ENCODE measurements at places on chromosomes 13 and 19.

DNA sequence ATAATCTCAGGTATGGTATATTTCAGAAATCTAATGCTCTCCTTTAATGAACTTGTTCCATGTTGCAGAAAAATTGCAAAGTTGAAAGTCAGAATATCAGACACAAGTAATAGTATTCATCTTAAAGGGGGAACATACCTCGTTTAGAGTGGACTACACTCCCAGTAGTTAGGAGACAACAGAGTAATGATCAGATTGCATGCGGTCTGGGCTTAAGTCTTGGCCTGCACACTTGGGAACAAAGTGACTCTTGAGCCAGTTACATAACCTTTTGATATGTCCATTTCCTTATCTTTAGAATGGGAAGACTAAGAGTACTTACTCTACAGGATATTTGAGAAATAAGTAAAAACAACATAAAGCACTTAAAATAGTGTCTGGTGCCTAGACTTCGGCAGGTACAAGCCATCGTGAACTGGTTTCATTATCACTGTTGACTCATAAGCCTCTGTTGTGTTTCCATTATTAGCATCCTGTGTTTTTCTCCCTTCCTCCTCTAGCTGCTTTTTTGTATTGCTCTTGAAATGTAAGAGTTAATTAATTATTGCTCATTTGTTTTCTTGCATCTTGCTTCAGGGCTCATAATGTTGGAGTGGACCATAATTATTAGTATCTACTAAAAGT, 53.0 kb downstream of the DPY19L3 start:
- peak; percentile 26 for DNase-seq

DNA sequence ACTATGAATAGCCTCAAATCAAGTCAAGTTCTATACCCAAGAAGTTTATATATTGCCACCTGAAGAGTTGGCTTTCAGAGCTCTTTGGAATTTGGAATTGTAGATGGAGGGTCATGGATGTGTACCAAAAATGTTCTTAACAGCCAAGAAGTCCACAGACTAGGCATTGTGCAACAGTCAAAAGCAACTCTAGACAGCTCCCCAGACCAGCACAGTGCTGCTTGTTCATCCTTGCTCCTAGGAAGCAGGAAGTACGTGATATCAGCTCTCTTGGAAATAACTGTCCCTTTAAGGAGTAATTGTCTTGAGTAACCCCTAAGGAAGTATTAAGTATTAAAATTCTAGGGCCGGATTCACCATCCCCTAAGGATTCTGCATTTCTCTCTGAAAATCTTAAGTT, 30.7 kb upstream of the IL17D start:
- DNase-seq = no peak

DNA sequence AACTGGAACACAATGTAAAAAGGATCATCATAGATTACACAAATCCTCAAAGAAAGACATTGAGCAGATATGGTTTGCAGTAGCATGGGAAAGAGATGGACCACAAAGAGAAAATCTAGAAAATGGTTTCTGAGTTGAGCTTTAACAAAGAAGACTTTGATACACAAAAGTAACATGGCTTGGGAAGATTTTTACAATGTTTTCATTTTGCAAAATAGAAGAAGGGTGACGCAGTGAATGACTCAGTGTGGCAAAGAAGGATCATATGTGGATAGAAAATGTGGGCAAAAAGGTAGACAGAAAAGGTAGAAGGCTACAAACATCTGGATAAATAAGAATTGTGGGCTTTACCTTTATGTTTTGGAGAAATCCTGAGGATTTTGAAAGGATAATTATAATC, 1220.5 kb downstream of the PCDH17 start:
- peak; percentile 19 for DNase-seq

- DNase-seq = no peak
These were observed 121.0 kb upstream of the LSM14A start for GRCh38 chr19:34051255-34051654.

- no peak for DNase-seq
These were observed 1.1 kb upstream of the SSBP4 start for GRCh38 chr19:18418029-18418482.

DNA sequence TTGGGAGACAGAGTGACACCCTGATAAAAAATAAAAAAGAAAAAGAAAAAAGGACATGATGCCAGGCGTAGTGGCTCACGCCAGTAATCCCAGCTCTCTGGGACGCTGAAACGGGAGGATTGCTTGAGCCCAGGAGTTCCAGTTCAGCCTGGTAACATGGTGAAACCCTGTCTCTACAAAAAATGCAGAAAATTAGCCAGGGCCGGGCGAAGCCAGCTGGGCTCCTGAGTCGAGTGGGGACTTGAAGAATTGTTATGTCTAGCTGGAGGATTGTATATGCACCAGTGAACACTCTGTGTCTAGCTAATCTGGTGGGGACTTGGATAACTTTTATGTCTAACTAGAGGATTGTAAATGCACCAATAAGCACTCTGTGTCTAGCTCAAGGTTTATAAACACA, 32.3 kb downstream of the TMPRSS9 start:
- no peak for DNase-seq

DNA sequence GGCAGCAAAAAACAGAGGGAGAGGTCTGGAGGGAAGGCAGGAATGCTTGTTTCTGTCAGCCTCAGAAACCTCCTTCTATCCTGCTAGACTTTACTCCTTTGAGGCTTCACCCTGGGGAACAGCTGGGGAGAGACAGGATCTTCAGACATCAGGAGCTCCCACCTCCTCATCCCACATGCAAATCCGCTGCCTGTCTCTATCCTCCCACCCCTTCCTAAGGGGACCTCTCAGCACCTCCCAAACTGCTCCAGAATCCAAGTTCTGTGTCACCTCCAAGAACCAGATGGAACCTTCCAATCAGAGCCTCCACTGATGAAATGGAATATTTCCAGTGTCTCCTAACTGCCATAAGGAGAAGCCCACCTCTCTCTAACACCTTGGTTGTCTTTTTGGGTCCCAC, 9.7 kb upstream of the ERCC2 start:
- no peak for DNase-seq

GRCh38 chr13:23651887-23652286, 81.7 kb downstream of the TNFRSF19 start:
- DNase-seq = no peak

- DNase-seq = peak; percentile 7
These were observed 91.9 kb upstream of the TEX29 start for GRCh38 chr13:111228262-111229144.

DNA sequence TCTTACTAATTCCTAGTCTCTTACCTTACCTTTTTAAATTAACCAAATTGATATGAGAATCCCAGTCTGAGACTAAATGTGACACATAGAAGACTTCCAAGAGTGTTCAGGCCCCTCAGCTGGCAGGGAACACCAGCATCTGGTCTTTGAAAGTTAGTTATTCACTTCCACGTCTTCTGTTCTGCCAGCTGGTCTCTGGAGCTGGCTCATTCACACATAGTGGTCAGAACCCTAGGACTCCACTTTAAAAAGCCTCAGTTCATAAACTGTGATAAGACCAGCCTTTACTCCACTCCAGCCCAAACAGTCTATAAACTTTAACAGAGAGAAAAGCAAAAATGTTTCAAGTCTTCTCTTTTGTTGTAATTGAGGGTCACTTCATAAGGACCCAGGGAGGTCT, 263.0 kb downstream of the DCT start:
- no peak for DNase-seq

- peak; percentile 64 for DNase-seq
These were observed 21.6 kb upstream of the WDR88 start for GRCh38 chr19:33110137-33110910.

GRCh38 chr19:7729831-7730285, 2.1 kb downstream of the CLEC4G start:
- DNase-seq = no peak

DNA sequence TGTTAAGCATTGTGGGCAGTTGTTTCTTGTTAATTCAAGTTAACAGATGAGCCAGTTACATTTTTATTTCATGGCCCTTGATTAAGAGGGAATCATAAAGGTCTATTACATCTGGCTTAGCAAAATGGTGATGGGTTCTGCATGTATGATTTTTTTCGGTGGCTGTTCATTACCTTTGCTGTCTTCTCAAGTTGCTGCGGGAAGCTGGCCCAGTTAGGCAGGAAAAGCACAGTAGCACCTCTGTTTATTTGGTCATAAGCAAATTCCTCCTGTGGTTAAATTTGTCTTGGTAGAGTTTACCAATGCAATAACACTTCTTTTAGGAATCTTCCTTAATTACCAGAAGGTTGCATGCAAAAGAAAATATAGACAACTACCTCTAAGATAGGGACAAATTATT, 104.5 kb downstream of the FRY start:
- DNase-seq = no peak

DNA sequence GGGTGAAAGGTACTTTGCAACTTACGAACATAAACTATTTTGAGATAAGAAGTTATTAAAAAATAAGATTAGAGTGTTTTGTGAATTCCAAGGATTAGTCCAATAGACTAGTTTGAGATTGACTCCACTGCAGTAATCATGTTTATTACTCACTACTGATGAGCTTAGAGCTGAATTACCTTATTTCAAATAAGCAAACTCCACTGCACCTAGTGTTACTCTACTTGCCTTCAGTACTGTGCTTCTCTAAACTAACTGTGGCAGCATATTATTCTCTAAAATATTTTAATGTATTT, 111.7 kb downstream of the MIPEP start:
- DNase-seq = no peak

- no peak for DNase-seq
These were observed 17.9 kb downstream of the BTBD2 start for GRCh38 chr19:1997353-1998233.

- DNase-seq = no peak
These were observed 2.9 kb downstream of the C3 start for GRCh38 chr19:6717441-6717971.

DNA sequence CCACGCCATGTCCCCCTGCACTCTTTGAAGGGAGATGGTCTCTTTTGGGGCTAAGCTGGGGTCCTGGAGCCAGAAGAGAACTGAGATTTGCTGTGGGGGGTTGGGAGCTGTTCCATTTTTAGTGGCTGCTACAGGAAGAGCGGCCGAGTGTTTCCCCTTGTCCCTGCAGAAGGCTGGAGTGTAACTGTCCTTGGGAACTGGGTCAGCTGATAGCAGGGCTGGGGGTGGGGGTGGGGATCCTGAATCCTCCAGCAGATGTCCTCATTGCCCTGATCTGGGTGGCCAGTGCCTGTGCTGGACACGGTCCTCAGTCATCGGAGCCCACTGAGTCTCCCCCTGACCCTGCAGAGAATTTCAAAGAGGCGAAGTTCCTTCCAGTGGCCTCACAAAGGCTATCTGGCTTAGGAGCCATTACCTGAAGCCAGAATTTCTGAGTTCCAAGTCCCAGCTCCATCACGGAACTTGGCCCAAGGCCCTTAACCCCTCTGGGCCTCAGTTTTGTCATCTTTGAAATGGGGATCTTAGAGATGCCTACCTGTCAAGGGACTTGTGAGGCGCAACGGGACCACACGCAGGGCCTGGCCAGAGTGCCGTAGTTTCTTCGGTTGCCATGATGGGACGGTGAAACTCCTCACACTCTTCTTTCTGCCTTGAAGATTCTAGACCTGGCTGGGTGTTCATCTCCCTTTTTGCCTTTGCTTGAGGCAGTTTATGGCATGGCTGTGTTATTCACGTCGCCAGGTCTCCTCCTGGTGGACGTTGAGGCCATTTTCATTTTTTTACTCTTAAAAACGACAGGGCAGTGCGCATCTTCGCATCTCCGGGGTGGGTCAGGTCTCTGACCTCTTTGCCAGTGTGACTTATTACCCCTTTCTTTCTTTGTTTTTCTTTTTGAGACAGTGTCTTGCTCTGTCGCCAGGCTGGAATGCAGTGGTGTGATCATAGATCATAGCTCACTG, 51.9 kb downstream of the DNM2 start:
- peak; percentile 18 for DNase-seq

GRCh38 chr13:50198508-50198907, 183.3 kb downstream of the KCNRG start:
- no peak for DNase-seq

- DNase-seq = no peak
These were observed 21.6 kb downstream of the MAST3 start for GRCh38 chr19:18119013-18119716.

DNA sequence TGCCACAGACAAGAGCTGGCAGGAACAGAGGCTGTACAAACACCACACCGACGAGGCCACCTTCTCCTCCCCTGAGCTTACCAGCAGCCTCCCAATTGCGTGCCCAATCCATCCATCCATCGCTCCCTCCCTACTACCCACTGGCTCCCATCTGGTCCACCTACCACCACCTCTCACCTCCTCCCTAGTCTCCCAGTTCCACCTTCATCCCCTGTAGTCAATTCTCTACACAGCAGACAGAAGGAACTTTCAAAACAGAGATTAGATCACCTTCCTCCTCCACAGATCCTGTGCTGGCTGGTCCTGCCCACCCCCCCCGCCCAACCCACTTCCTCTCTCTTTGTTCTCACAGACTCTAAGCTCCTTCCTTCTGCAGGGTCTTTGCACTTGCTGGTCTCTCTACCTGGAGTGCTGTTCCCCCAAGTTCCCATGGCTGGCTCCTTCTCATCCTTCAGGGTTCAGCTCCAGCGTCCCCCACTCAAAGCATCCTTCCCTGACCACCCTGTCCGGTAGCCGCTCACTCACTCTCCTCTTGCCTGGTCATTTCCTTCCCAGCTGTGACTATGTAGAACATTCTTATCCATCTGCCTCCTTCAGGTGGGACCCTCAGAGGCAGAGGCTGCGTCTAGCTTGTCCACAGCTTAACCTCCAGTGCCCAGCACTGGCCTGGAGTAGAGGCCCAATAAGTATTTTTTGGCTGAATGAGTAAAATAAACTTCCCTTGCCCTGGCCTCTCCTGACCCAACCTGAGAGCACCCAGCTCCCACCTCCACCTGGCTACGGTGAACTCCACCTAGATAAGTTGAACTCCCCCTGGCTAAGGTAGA, 23.0 kb downstream of the PIN1 start:
- DNase-seq = no peak

- DNase-seq = no peak
These were observed 185.2 kb upstream of the SOX1 start for GRCh38 chr13:111881700-111882099.

DNA sequence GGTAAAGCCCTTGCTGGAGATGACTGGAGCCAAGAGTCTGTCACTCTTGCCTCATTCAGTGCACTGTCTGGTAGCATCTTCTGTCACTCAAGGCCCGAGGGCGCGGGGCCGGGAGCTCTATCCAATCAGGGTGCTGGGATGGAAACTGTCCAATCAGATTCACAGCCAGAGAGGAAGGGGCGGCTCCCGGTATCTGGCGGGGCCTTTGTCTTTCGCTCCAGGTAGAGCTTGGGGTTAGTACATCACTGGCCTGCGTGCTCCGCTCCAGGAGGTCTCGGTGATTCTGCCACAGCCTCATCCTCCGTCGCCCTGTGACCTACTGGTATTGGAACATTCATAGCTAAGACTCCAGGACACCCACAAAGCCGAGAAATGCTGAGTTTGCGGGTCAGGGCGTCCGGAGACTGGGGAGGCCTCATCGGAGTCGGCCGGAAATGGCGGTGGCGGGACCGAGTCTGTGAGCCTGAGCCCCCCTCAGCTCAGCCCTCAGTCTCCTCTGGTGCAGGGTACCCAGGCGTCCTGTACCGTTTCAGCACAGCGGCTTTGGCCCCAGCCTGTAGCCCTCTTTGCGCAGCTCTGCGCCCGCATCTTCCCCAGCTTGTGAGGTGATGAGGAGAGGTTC, 20.6 kb upstream of the ZNF430 start:
- no peak for DNase-seq
